Esophagus squamous epithelium (tissue), 5 donors: ENCODE measurements at places on chromosomes 1 and 21.

GRCh38 chr1:12627296-12627695 lies 9.3 kb upstream of the DHRS3 start:
- DNase-seq = no peak

DNA sequence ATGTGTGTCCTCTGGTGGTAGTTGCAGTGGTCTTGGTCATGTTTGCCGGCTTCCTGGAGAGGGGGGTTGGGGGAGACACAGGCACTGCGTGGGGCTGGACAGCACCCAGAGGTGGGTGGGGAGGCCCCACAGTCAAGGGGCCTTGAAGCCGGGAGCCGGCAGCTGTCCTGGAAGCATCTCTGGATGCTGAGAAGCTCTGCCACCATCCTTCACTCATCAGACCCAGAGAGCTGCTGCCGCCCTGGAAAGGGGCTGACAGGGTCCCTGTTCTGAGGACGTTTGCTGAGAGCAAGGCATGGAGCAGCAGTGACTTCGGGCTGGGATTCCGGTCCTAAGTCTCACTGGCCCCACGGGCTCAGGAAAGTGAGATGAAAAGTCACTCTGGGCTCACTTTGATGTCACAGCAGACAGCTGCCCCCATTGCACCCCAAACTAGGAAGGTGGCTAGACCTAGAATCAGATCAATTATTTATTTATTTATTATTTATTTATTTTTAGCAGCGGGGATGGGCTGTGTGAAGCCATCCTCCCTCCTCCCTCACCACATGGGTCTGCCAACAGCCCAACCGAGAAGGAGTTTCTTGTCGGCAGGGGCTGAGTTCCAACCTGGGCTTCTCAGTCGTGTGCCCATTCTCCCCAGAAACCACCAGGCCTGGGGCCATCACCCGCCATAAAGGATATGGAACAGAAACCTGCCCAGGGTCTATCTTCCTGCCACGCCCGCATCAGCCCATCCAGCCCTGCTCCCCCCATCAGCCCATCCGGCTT lies 547.4 kb downstream of the PTPRU start:
- no peak for DNase-seq

DNA sequence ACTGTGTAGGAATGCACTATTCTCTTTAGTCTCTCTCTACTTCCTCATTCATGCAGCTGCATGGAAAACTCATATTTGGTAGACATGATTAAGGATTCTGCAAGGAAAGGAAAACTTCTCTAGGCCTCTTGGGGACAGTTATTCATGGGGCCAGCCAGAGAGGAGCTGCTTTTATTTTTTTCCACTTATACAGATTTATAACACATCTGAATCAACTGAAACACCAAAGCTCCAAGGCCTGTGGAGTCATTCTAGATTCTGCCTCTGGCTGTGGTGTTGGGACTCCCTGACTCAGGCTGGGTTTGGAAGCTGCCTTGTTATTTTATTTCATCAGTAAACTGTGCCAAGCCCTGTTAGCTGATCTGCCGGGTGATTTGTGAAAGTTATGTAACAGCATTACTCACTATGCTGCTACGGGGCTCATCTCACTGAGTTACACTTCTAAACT lies 83.9 kb upstream of the EDEM3 start:
- no peak for DNase-seq

GRCh38 chr1:110245876-110246620 lies 35.9 kb downstream of the KCNC4 start:
- DNase-seq = no peak
